Thyroid gland (tissue), 4 donors: ENCODE measurements at places on chromosomes 4 and X.

GRCh38 chr4:175263537-175263936, 345.4 kb downstream of the ADAM29 start:
- no peak for DNase-seq

DNA sequence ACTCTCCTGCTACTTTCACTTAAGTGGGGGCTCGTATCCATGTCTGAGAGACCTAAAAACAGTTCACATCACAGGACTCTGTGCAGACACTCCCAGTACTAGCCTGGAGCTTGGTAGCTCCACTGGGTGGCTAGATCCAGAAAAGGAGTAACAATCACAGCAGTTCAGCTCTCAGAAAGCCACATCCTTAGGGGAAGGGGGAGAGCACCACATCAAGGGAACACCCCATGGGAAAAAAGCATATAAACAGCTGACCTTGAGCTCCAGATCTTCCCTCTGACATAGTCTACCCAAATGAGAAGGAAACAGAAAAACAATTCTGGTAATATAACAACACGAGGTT, 175.8 kb downstream of the FAM13A start:
- no peak for DNase-seq

DNA sequence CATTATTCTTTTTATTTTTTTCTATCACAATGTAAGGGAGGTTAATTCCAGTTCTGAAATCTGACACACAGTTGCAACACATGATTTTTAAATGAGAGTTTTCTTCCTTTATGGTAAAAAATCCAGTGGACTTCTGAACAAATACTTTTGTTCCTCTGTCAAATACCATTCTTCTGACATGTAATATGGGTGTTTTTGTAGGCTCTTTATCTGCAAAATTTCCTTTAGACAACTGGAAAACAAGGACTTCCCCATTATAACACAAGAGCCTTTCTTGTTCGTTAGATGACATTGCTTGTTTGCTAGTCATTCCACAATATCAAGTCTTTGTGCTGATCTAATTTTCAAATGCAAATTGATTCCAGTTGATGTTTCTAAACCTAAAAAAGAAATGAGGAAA, 7.7 kb downstream of the FANCB start:
- no peak for DNase-seq

DNA sequence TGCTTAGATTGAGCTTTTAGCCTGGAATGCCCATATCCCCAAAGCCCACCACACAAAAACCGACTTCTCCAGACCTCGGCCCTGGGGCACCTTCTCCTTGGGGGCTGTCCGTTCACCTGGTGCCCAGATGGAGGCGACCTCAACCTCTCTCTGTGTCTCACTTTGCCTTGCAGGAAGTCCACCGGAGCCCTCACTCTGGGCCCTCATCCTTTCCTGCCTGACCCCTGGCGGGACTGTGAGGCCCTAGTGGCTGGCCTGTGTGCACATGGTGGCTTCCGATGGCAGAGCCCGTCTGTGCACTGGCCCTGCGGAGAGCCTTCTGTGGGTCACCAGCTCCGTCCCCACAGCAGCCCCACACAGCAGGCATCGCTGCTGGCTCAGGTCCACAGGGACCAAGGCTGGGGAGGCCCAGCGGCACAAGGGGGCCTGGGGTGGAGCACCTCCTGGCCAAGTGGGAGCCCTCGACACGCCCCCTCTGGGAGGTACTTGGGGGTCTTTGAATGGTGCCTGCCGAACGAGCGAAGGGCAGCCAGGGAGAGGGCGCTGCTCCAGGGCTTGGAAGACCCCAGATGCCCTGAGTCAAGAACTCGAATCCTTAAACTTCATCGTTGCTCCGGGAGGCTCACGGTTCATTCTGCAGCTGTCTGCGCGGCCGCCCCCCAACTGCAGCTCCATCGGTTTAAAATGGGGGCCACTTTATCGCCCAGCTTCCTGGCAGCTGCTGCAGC, 97.2 kb upstream of the ADRA2C start:
- no peak for DNase-seq

DNA sequence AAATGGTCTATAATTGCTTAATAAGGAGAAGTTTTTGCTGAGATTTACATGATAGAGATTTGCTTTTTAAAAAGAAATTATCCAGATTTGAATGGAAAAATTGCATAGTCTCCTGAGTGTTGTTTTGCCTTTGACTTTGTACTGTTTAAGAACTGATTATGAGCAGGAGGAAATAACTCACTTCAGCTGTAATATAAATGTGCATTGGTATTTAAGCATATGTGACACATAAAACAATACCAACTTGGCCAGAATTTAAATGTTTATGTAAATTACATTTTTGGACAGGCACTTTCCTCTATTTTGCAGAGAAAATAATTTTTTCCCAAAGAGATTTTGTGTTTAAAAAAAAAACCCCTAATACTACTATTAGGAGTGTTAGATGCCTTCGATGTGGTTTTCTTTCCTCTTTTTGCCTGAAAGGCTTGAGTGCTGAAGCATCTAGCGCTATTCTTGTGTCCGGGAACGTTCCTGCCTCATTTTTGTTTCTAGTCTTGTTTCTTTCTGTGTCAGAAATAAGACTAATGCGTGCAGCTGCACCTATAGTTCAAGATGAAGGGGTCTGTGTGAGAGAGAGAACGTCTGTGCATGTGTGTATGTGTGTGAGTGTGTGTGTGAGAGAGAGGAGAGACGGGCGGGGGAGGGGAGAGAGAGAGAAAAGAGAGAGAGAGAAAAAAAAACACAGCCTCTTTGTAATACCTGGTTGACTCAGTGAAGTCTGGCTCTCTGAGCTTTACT, 60.8 kb downstream of the TBL1X start:
- DNase-seq = peak; percentile 27

DNA sequence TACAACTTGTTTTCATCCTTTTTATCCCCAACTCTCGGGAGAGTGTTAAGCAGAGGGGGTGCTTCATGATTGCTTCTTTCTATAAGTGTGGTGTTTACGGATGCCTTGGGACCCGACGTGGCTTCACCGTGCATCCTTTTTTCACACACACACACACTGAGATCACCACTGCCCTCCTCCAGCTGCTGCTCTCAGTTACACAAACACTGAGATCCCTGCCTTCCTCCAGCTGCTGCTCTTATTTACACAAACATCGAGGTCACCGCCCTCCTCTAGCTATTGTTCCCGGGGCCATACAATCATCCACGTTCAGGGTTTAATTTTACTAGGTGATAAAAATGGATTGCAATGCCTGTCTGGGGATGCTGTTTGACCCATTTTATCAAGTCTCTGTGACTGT, 155.4 kb upstream of the FAM9B start:
- no peak for DNase-seq

DNA sequence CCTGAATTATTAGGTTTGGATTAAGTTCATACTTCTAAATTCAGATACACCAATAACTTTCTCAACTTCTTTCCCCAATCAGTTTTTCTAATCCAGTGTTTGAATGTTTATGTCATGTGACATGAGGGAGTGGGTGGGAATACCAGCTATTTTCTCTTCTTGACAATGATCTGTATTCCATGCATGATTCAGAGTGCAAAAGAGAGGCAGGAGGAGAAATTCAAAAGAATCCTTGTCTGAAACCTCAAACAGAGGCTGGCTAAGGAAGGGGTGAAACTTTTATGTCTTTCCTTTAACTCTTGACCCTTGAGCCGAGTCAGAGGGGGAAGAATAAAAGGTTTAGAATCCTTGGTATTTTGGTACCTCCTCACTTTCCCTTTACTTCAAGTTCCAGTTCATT, 544.7 kb downstream of the SPRY1 start:
- DNase-seq = no peak

- DNase-seq = no peak
These were observed 34.2 kb downstream of the LDB2 start for GRCh38 chr4:16864199-16864598.

DNA sequence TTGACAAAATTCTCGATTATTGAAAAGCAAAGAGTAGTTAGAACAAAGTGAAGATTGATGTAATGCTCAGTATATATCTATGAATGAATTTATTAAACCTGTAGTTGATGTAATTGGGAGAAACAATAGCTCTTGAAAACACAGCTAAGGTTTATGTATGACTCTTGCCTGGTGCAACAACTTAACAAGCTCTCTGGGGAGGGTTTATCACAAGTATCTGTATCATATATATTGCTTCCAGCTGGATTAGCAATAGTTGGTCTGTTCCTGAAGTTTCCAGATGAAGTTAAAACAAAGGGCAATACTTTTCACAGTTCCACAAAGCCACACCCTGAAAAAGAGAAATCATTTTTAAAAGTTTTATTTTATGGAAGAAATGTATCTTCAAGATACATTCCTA, 91.4 kb downstream of the ARSJ start:
- no peak for DNase-seq

DNA sequence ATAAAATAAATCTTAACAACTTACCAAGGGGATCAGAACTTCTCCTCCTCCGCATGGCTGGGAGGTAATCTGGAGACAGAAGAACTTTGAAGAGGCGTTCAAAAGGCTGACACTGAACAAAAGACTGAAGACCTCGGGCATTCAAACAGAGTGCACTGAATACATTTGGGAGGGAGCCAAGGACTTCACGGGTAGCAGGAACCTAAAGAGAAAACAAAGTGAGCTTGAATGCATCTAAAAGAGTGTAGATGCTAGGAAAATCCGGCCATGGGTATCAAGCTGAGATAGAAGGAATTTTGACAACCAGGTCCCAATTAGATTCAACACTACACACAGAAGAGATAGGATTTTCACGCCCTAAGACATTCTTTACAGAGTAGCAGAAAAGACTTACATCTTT, 69.6 kb downstream of the HUWE1 start:
- peak; percentile 14 for DNase-seq

DNA sequence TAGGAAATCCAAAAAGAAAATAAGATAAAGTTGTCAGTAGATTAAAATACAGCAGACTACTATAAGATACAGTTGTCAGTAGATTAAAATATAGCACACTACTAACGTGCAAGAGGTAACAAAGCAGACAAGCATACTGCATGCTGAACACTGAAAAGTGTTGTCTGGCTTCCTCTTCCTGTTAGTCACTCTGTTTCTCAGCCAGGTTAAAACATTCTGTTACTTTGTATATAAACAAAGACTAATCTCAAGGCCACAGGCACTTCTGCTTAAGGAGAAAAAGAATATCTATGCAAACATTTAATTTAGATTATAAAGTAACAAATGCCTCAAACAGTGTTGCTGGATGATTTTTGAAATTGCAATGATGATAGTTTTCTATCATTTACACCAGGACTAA, 41.0 kb upstream of the SCD5 start:
- no peak for DNase-seq
